ENCODE measurements at places on chromosomes 13 and 19.
A peak's percentile ranks its signal among the peaks of the same experiment; 100 is the strongest.

GRCh38 chr19:54074851-54075250, 6.3 kb downstream of the TARM1 start:
- no peak for DNase-seq

- DNase-seq = no peak
Observed at GRCh38 chr13:64429691-64430090, 2800.4 kb downstream of the PCDH9 start.

- DNase-seq = no peak
Observed at GRCh38 chr13:80894917-80895316, 554.0 kb upstream of the SPRY2 start.

DNA sequence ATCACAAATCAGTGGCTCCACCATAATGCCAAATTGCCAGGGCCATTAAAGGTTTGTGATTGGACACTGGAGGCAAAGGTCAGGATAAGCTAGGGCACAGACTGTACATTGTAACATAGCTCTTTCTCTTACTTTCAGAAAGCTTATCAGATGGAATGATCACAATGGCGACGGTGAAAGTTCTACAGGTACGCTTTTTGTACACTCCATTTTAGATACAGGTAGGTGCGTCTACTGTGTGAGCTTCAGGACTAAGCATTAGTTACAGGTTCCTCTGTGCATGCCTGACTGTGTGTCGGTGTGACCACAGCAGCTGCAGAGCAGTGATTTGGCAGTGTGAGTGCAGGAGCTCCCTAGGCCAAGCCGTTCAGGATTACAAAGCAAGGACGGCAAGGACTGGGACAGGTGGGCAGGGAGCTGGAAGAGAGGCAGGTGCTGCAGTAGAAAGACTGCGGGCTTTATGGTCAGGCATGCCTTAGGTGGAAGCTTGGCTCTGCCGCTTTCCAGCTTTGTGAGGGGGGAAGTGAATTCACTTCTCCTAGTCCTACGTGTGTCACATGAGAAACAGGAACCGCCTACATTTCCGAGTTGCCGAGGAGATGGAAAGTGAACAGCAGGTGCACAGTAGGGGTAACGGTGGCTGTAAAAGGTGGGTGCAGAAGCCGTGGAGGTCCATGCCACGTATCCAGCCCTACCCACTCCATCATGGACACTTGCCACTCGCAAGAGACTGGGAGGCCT, 49.6 kb downstream of the MRPL57 start:
- DNase-seq = no peak

GRCh38 chr19:54387991-54388801, 23.5 kb upstream of the LAIR1 start:
- peak; percentile 26 for DNase-seq

DNA sequence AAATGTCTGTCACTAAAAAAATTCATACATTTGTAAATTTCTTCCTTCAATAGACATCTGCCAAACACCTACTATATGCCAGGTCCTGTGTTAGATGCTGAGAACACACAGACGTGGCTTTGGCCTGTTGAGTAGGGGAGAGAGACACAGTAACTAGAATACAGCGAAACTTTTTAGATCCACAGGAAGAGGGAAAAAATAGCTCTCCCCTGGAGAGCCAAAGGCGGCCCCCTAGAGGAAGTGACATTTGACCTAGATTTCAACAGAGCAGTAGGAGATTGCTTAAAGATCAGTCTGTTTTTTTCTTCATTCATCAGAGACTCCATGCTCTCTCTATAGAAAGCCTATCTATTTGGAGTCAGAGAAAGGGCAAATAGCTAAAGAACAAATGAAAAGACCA, 11.3 kb downstream of the LCP1 start:
- no peak for DNase-seq
